Ureter (tissue), 1 donor: ENCODE measurements at places on chromosomes 5 and 9. TPM values are rescaled to one million over a fixed set of nuclear protein-coding genes. Genes with fewer than 3 reads are reported as not detected.

DNA sequence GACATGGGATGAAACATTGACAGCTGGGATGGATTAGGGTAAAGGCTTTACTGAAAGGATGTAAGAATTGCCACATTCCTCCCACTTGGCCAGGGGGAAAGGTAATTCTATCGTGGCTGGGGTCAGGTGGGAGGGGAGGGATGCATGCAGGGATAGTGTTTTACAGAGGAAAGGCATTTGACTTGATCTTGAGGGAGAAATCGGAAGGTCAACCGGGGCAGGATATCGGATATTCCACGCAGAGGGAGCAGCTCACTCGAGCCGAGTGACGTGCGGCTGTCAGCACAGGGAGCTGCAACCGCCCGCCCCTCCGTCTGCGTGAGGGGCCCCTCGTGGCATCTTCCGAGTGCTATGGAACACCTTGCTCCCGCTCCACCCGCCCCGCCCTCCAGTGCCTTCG lies 63.4 kb upstream of the ADAMTS2 start:
- DNase-seq, result peak; percentile 24

- DNase-seq, result no peak
Measured at GRCh38 chr9:133461975-133462374, 2.2 kb downstream of the CACFD1 start.

DNA sequence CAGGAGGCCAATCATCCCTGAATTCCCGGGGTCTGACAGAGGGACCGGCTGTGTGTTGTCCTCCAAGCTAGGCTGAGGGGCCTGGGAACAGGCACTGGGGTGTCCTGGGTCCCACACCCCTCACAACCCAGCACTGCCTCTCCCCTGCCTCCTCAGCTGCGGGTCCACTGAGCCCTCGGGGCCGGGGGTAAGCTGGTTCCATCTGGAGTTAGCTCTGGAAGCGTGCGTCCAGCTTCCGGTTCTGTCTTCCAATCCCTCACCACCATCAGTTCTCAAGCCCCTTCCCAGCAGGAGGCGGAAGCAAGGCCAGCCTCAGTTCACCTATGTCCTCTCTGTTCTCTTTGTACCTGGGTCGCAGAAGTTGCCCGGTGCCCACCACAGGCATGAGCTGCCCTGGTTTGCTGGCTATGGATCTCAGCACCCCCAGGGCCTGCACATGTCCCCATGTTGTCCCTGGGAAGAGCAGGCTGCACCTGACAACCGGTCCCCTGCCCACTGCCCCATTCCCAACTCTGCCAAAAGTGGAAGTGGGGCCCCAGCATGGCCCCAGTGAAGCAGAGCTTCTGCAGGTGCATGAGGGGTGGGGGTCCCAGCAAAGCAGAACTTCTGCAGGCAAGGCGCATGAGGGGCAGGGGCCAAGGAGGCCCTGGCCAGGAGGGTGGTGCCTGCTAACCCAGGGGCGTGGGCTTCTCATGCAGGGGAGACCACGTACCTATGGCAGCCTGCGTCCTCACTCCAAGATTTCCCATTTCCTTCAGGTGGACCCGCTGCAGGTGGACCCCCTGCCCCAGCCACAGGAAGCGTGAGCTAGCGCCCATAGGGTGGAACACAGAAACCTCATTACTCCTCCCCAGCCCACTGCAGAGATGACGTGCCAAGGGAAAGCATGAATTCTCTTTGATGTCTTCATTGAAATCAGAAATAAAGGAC lies 111.9 kb downstream of the ZNF354C start:
- DNase-seq, result no peak

DNA sequence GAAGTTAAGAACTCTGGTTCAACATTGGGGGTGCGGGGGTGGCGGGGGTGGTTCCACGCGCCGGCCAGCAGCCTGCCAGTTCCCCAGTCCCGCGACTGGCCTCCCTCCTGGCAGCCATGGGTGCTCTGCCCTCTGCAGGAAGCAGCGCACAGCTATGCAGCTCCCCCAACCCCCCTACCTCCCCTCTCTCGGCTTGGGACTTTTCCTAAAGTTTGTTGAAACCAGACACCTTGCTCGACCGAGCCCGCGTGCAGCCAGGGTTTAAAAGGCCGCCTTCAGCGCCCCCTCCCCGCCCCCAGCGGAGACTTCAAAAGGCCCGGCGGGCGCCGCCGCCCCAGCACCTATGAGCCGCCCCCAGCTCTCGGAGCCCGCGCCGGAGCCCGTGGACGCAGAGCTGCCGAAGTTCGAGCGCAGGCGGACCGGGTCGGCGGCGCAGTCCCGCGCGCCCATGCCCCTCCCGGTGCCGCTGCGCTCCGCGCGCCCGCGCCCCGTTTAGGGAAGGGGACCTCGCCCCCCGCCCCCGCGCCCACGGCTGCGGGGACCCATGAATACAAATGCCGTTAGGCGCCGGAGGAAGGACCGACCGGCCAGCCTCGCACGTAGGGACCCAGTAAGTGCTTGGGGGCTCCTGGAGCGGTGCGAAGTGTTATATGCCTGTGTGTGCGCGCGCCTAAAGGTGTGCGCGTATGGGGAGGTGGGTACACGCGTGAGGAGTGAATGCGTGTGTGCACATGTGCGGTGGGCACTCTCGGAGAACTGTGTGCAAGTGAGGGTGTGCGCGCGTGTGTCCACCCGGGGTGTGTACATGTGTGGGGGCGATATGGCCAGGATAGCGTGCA lies 1.4 kb upstream of the COL27A1 start:
- DNase-seq, result no peak

DBH gene
- not detected for total RNA-seq

DNA sequence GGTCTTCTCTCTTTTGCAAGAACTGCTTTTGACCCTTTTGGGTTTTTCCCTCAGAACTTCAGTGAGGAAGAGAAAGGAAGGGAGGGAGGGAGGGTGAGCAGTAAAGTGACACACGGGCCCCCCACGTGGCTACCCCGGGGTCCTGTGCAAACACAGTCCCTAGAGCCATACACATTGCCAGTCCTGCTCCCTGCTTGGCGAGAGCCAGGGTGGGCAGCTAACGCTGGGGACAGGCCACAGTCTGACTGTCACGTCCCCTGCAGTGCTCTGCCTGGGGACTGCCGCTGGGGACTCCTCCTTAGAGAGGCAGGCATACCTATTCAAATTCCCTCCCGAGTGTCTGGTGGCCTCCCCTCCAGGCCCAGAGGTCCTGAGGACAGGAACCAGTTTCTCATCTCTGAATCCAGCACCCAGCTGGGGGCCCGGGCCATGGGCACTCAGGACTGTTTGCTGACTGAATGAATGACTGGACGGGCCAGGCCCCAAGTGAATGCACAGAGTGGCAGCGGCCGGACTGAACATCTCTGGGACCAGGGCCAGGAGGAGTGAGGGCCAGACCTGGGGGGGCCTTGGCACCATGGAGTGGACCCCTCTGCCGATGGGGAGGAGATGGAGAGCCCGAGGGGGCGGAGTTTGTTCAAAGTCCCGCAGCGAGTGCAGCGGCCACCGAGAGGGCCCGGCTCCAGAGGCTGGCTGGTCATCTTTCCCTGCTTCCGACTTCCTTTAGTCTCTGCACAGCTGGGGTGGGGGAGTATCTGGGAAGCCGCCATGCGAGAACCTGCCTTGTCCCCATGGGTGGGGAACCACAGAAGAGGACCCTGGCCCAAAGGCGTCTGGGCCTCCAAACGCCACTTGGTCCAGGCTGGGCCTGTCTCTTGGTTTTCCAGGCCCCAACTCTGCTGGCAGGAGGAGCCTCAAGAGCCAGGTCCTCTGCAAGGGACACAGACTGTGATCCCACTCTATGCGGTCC lies 5.8 kb downstream of the CCDC187 start:
- no peak for DNase-seq

NME5 gene
- 11.1 TPM for total RNA-seq

DNA sequence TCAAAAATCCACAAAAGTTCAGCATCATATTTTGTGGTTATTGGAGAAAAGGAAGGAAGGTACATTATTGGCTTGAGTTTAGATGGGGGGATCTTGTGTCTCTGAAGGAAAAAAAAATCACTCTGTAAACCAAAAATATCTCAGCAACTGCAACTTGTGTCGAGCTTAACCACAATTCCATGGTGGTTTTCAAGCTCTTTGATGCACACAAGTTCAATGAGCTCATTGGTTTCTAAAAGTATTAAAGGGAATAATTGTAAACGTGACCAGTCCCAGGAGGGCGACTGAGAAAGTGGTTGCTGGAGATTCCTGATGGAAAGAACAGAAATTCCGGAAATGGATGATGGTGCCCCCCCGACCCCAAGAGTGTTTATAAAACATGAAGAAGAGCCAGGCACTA lies 173.8 kb downstream of the PSAT1 start:
- no peak for DNase-seq

DNA sequence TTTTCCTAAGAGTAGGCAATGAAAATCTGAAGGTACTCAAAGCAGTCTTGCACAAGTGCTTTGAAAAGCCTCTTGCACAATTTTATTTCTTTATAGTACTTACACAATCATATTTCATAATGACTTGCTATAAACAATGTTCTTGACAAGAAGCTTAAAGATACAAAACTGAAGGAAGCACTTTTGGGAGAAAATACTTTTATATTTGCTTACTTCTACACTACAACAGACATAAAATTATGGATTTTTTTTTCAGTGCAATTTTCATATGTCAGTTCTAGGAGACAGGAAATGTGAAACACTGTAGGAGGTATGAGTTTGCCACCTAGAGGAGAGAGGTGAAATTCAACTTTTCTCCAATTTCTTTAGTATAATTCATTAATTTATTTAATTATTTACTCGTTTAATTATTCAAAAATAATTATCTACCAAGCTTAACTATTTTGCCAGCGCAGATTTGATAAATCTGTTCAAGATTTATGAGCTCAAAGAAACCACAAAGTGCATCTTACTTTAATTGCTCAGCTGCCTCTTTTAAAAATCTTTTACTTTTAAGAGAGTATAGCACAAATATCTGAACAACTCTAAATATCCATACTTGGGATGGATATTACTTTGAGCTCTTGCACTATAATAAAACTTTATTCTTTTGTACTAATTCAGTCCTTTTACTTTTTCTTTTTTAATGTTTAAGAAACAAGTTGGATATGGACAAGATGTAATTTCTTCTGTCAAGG lies 29.0 kb upstream of the CDKN2B start:
- DNase-seq, result no peak

DNA sequence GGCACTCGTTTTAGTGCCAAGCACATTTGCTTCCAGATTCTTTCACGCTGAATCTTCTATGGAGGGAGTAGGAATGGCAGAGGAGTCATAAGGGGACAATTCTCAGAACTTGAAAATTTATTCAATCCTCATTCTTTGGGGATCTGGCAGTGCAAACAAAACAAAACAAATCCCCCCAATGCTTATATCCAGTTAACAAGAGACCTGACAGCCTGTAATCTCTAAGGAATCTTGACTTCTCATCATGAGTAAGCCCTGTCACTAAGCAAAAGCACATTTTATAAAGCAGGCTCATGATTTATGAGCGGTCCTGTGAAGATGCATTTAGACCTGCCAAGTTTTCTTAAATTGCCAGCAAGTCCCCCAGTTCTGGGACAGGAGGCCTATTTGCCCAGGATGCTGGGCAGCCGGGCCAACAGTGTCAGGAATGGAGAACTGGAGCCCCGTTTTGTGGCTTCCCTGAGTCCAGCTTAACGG lies 513.9 kb downstream of the CTNND2 start:
- no peak for DNase-seq

GRCh38 chr5:138972836-138973235 lies 97.7 kb upstream of the LRRTM2 start:
- no peak for DNase-seq

GRCh38 chr5:135248801-135249231 lies 150.2 kb downstream of the MACROH2A1 start:
- peak; percentile 28 for DNase-seq

- no peak for DNase-seq
Measured at GRCh38 chr5:41213340-41213739, at the start of gene C6. C6 (minus strand) TSS chr5:41213532; CDS start chr5:41203230, 10,302 bp downstream.

DNA sequence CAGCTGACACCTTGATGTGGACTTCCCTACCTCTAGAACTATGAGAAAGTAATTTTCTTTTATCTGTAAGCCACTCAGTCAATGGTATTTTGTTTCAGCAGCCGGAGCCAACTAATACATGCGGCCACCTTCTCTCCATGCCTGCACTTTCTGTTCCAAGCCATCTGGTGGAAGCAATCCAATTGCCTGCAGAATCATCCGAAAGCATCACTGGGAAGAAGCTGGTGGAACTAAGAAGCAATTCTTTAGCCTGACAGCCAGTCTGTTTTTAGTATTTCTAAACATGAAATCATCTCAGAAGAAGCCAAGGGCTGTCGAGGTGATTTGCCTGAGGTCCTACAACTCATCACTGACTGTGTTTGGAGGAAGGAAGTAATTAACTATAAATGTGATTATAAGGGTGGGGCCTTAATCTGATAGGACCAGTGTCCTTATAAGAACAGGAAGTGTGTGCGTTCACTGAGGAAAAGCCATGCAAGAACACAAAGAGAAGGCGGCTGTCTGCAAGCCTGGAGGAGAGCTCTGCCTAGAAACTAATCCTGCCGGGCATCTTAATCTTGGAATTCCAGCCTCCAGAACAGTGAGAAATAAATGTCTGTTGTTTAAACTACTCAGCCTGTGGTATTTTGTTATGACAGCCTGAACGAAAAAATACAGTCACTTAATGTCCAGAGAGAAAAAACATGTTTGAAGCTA lies 49.1 kb downstream of the NXNL2 start:
- no peak for DNase-seq

GRCh38 chr5:157535042-157535865 lies 40.3 kb downstream of the ADAM19 start:
- peak; percentile 66 for DNase-seq

FOXD4L5 gene
- total RNA-seq, result 0.21 TPM

GRIN1 gene
- total RNA-seq, result 0.21 TPM

ADGRV1 gene
- total RNA-seq, result 4.7 TPM

GABRG2 gene
- not detected for total RNA-seq

NXNL2 gene
- 0.70 TPM for total RNA-seq

GRCh38 chr9:91693226-91693625 lies 256.8 kb downstream of the ROR2 start:
- no peak for DNase-seq

EPB41L4B gene
- 15.9 TPM for total RNA-seq
